Breast epithelium (tissue), 4 donors: ENCODE measurements at places on chromosomes 1 and 21. TPM values are rescaled to one million over a fixed set of nuclear protein-coding genes. Genes with fewer than 3 reads are reported as not detected.

DNA sequence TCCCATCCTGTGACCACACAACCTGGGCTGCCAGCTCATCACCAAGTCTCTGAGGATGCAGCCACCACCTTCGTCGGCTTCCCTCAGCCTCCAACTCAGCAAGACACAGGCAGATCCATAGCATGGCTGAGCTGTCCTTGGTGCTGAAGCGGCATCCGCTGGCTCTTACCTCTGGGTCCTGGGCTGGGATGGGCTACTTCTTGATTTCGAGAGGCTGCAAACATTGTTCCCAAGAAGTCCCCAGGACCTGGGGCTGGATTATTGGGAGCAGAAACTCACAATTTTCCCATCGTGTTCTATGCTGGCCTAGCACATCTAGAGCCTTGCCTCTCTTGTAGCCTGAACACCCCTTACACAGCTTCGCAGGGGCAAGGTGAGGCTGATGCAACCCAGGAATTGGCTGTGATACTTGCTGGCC lies 24.9 kb upstream of the C1QA start:
- H3K4me1 ChIP-seq: no peaks in the 10 kb centered on the region
- DNase-seq: no peak
- H3K27ac ChIP-seq: no peak overlapping the region
- no peaks in the 10 kb centered on the region for H3K36me3 ChIP-seq
- H3K4me3 ChIP-seq: no peak overlapping the region

DNA sequence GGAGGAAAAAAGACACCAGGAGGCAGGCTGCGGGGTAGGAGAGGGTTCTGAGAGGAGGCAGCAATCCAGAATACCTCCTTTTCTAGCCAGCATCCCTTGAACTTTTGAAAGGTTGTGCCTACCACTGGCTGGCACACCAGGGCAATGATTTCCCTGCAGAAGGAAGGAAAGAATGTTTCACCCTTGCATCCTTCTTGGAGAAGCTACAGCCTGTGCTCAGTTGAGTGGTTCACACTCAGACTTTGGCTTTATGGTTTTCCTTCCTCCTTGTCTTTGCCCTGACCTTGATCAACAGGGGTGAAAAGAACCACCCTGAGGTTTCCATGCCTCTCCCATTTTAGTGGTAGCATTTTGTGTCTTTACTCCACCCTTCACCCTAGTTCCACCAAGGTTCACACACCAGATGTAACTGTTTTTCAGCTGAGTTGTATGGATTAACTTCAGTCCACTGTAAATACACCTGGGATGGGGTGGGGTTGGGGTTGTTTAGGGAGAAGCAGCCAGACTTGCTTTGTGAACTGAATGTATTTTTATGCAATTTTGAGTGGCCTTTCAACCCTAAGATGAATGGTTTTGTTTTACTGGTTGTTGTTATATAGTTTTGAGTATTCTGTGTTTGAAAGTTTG lies 122.3 kb downstream of the SYT2 start:
- H3K27ac ChIP-seq: peak overlapping the region; percentile 95
- no peaks in the 10 kb centered on the region for H3K27me3 ChIP-seq
- H3K36me3 ChIP-seq: no peaks in the 10 kb centered on the region

Gene ZNF362
- total RNA-seq: 15.7 TPM

GRCh38 chr1:167704715-167705114 lies 17.1 kb upstream of the MPZL1 start:
- no peak overlapping the region for H3K4me3 ChIP-seq
- no peak for DNase-seq

DNA sequence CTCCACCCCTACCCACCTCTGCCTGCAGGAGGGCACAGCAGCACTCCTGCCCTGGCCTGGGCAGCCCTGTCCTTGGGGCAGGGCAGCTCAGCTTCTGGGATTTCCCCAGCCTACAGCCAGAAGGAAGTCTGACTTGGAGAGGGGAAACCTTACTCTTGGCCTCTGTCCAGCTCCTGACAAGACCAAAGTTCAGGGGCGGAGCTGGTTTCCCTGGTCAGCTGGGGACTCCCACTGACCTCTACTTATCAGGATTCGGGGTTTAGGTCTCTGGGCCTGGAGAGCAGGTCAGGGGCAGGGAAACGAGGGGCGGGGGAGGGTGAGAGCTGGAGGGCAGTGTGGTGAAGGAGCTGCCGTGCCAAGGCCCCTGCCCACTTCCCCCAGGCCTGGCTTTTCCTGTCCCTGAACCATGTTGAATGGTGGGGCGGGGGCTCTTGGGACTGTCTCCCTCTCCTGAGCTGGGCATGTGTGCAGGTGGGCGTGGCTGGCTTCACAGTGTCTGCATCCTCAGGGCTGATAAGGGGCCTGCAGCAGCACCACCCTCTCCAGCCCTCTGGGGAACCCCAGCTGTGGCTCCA lies 16.8 kb upstream of the ETV3 start:
- no peaks in the 10 kb centered on the region for H3K36me3 ChIP-seq
- H3K4me1 ChIP-seq: peaks cover 15% of the 10 kb centered on the region
- H3K27ac ChIP-seq: peak overlapping the region; percentile 48
- no peaks in the 10 kb centered on the region for H3K27me3 ChIP-seq
- H3K4me3 ChIP-seq: no peak overlapping the region

Gene LCE2A
- total RNA-seq: not detected

Gene LIPI
- not detected for total RNA-seq

- no peak overlapping the region for H3K4me3 ChIP-seq
- H3K27me3 ChIP-seq: no peaks in the 10 kb centered on the region
- H3K27ac ChIP-seq: no peak overlapping the region
- H3K36me3 ChIP-seq: no peaks in the 10 kb centered on the region
Measured at GRCh38 chr1:78408192-78408591, 82.6 kb upstream of the PTGFR start.

DNA sequence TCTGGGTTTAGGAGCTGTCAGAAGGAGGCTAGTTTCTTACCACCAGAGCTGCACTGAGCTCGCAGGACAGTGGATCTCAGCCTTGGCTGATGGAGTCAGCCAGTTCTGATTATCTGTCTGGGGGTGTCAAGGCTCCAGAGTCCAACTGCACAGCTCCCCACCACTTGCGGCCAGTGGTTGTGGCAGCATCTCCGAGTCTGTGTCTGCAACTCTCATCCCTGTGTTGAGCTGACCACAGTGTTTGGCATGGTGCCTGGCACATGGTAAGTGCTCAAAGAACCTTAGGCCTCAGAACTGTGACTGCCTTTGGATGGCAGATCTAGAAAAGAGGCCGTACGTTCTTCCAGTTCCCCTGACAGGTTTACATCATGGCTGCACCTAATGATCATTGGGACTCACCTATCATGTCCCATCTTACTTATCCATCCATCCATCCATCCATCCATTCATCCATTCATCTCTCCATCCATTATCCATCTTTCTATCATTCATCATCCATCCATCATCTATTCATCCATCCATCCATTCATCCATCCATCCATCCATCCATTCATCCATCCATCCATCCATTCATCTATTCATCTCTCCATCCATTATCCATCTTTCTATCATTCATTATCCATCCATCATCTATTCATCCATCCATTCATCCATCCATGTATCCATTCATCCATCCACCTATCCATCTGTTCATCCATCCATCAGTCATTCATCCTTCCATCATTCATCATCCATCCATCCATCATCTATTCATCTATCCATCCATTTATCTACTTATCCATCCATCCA lies 114.5 kb downstream of the CRYAA start:
- H3K4me3 ChIP-seq: no peak overlapping the region
- no peaks in the 10 kb centered on the region for H3K36me3 ChIP-seq
- no peak for DNase-seq
- no peaks in the 10 kb centered on the region for H3K4me1 ChIP-seq

GRCh38 chr21:35770101-35770945 lies 290.0 kb downstream of the SETD4 start:
- no peak for DNase-seq
- H3K27me3 ChIP-seq: no peaks in the 10 kb centered on the region
- H3K27ac ChIP-seq: no peak overlapping the region

Gene MXRA8
- 308 TPM for total RNA-seq

DNA sequence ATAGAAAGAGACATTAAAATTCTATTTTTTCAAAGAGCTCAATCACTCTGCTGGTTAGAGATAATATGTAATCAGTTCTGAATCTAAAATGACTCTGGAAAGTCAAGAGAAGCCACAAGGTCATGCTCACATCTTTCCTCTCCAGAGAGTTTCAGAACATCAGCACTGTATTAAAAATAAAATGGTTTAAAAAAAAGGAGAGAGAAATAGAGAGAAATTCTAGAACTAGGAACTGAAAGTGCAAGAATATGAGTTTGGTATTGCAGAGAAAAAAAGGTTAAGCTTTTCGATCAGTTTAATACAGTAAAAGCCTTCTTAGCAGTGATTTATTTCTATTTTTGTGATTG lies 44.0 kb upstream of the DIPK1A start:
- no peak overlapping the region for H3K27ac ChIP-seq
- no peaks in the 10 kb centered on the region for H3K27me3 ChIP-seq
- H3K4me3 ChIP-seq: no peak overlapping the region
- H3K36me3 ChIP-seq: no peaks in the 10 kb centered on the region
- DNase-seq: no peak

DNA sequence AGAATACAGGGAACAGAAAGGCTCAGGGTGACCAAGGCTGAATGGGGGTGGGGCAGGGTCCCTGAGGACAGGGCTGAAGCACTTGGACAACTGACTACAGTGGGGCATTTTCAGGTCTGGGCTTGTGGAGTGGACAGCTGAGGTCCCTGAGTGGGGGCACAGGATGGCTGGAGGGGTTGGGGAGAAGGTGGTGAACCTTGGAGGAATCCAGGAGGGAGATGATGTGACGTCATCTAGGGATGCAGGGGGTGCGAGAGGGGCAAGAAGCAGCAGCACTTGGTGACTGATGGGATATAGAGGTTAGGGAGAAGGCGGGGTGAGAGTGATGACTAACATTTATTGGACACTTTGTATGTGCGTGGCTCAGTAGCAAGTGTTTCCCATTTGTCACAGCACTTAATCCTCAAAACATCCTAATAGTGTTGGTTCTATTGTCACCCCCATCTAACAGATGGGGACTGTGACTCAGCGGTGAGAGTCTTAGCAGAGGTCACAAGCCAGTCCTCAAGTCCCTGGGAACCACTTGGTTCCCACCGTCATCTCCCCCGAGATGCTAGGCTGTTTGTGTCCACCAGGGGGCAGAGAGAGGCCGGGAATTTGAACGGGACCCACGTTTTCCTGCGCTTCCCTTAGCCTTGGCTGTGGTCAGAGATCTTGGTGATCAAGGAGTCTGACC lies 27.9 kb upstream of the BMP8B start:
- H3K4me3 ChIP-seq: no peak overlapping the region
- no peaks in the 10 kb centered on the region for H3K4me1 ChIP-seq
- H3K36me3 ChIP-seq: no peaks in the 10 kb centered on the region
- no peaks in the 10 kb centered on the region for H3K27me3 ChIP-seq
- H3K27ac ChIP-seq: no peak overlapping the region

DNA sequence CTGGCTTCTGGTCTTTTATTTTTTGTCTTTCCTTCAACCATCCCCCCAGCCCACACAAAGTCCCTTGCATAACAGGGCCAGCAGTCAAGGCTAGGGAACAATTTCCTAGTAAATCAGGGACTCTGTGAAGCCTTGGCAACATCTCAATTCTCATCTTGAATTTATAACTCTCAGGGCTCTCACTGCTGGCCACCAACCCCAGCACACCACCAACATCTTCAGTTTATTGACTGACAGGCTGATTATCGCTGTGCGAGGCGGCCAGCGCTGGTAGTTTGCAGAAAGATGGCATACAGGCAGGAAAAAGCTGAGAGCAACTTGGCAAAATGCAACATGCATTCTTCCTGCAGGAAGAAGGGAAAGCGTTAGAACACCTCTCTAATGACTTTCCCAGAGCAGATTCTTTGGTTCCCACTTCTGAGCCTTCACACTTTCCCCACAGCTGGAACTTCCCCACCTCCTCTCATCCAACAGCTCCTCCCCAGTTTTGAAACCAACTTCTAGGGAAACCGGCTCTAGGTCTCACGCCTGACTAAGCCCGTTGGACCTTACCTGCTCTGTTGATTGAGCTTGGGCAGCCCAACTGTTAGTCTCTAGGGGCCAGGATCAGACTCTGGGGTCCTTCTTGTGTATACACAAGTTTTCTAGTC lies 26.3 kb upstream of the CSF1 start:
- H3K4me1 ChIP-seq: no peaks in the 10 kb centered on the region
- H3K4me3 ChIP-seq: no peak overlapping the region
- no peak overlapping the region for H3K27ac ChIP-seq
- DNase-seq: no peak

- no peak overlapping the region for H3K4me3 ChIP-seq
- H3K27me3 ChIP-seq: no peaks in the 10 kb centered on the region
- no peaks in the 10 kb centered on the region for H3K36me3 ChIP-seq
- DNase-seq: no peak
- no peaks in the 10 kb centered on the region for H3K4me1 ChIP-seq
Measured at GRCh38 chr1:70143048-70143659, 62.2 kb downstream of the LRRC40 start.

Gene CREG1
- total RNA-seq: 444 TPM

Gene LY9
- total RNA-seq: 5.6 TPM

- H3K27me3 ChIP-seq: no peaks in the 10 kb centered on the region
- H3K4me3 ChIP-seq: no peak overlapping the region
- DNase-seq: no peak
- no peaks in the 10 kb centered on the region for H3K36me3 ChIP-seq
Measured at GRCh38 chr1:66489151-66489550, 44.8 kb upstream of the SGIP1 start.

Gene PCSK9
- 0.16 TPM for total RNA-seq
